ENCODE measurements at places on chromosomes 7 and 10.

DNA sequence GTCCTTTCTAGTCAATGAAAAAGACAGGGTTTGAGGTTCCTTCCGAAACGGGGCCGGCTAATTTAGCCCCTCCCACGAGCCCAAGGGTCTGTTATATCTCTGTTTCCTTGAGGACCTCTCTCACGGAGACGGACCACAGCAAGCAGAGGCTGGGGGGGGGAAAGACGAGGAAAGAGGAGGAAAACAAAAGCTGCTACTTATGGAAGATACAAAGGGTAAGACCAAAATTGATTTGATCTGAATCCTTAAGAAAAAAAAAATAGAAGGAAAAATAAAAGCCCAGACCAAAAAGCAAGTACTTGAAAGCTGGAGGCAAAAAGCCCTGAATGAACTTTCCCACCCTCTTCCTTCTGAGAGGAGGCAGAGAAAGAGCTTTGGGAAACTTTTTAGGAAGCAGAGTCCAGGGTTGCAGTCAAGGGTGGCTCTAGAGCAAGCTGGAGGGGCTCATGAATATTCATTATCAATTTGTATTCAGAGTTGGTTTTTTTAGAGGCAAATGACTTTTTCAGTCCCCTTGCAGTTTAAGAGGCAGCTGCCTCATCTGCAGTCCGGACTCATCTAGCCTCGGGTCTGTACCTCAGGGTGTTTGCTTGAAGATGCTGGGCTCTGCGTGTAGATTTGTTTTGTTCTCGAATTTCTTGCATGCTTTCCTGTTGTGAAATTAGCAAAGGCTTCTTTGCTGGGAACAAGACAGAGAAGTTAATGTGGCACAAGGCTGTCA is at the start of gene ENTPD1:
Gene ENTPD1, plus strand, starts transcription at position 123 of the 721 bp plus-strand sequence. Its CDS starts 77 bp downstream, at position 200.
- no peak for DNase-seq

DNA sequence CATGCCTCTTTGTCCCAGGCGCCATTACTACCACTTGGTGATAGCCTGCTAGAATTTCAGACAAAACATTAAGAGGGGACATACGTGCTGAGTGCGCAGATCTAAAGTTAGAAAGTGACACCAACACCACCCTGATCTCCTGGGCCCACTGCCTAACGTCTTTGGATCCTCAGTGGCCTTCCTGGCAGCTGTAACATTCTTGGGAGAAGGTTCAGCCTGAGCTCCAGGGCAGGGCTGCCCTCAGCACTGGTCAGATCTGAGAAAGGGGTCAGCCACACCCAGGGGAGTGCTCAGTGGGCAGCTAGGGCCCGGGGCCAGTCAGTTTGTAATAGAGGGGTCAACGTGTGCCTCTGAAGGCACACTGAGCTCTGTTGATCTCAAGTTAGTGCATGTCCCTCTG is 48.4 kb downstream of the ZCCHC24 start:
- DNase-seq = peak; percentile 35

GRCh38 chr7:47677664-47678063 is 95.8 kb upstream of the TNS3 start:
- no peak for DNase-seq

DNA sequence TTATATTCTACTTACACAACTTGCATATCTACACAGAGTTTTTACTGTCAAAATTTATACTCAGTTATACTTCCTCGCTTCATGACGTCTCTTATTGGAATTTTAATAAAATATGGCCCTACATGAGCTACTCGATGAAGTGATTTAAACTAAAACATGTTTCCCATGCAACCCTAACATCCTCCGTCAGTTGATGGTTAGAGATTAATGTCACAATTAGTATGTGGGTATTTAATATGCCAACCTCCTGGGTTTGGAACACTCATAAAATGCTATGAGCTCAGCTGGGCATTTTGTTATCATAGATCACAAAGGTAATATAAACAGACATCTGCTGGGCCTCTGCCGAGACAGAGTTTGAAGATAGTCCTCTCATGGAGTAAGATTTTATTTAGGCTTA is 66.5 kb downstream of the GNAT3 start:
- DNase-seq = no peak

- peak; percentile 37 for DNase-seq
Observed at GRCh38 chr7:92446869-92447344, 375 bp upstream of the GATAD1 start.

DNA sequence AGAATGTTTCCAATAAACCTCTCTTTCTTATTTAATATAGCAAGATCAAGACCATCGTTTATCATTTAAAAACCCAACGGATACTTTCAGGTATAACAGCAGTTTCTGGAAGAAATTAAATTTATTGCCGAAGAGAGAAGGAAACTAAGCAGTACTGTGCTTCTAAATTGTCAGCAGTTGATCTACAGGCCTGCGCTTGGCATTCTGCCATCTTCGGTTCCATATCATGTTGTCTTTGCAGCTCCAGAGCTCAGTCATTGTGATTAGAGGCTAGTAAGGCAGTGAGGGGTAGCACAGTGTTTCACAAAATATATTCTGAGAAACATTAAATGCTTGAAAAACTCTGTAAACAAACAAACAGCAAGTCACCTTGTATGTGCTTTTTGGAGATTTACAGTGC is 301.3 kb downstream of the REEP3 start:
- no peak for DNase-seq

DNA sequence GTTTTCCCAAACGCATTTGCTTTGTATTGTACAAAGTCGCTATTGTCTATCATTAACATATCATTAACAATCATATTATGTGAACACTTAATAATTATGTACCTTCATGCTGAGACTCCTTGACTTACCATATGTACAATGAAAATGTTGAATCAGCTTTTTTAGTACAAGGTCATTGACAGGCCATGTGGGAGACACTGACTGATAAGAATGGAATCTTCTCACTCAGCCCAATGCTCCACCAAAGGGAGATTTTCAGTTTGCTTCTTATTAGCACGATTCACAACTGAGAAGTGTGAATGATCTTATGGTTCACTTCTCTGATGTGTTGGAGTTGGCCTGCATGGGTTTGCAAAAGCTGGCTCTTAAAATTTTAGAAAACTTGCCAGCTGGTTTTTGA is 253.5 kb upstream of the TEX47 start:
- no peak for DNase-seq

GRCh38 chr7:98556288-98556687 is 60.8 kb upstream of the NPTX2 start:
- no peak for DNase-seq

GRCh38 chr7:80240265-80241025 is 105.8 kb downstream of the GNAI1 start:
- DNase-seq = no peak

GRCh38 chr7:21198921-21199320 is 229.0 kb upstream of the SP4 start:
- DNase-seq = no peak

DNA sequence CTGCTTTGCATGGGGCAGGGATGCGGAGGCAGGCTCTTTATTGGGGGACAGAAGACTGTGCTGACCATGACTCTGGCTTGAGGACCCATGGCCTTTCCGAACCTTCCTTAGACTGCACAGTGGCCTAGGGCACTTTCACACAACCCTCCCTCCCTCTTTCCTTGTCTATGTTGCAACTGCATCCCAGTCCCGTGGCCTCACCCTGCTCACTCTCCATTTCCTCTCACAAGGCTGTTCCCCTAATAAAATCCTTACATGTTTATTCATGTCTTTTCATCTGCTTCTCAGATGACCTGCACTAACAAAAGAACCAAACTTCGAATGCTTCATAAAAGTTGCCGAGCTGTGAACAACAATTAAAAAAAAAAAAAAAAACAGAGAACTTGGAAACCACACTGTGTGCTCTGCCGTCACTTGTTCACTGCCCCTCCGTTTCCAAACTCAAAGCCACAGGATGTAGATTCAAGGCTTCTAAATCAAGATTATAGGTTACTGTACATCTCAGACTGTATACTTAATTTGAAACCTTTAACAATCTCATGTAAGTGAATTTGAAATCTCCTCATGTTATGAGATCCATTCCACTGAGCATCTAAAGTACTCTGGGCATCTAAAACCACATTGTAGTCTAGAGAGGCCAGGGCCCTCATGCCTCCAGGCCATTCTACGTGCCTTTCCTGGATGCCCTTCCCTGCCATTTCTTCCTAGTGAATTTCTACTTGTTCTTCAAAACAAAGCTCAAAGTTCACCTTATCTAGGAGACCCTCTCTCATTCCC is 265.9 kb downstream of the SNX13 start:
- no peak for DNase-seq

GRCh38 chr7:25989140-25989705 is 162.8 kb upstream of the NFE2L3 start:
- no peak for DNase-seq

- DNase-seq = no peak
Observed at GRCh38 chr7:46468753-46469356, 547.8 kb upstream of the IGFBP3 start.

GRCh38 chr10:79027147-79028055 is 41.4 kb upstream of the ZMIZ1 start:
- DNase-seq = no peak

Measured in Right ventricle myocardium superior (tissue), 1 donor.